ENCODE measurements at places on chromosomes 11 and 22. TPM values are rescaled to one million over a fixed set of nuclear protein-coding genes. Genes with fewer than 3 reads are reported as not detected.

The MEI1 gene
- polyA plus RNA-seq = 1.1 TPM

The SERHL2 gene
- polyA plus RNA-seq = 4.9 TPM

The APOL5 gene
- 2.0 TPM for polyA plus RNA-seq

The HMBS gene
- 19.7 TPM for polyA plus RNA-seq

The RHOD gene
- polyA plus RNA-seq = 13.7 TPM

The SLC6A5 gene
- not detected for polyA plus RNA-seq

The MIAT gene
- 0.13 TPM for polyA plus RNA-seq

The GSTT4 gene
- polyA plus RNA-seq = not detected

The MRGPRX3 gene
- not detected for polyA plus RNA-seq

The IGF2 gene
- 5,095 TPM for polyA plus RNA-seq
